Liver (tissue), 10 donors: ENCODE measurements at places on chromosomes 1 and 21. TPM values are rescaled to one million over a fixed set of nuclear protein-coding genes. Genes with fewer than 3 reads are reported as not detected.

- no peaks in the 10 kb centered on the region for H3K27me3 ChIP-seq
- no peak overlapping the region for H3K27ac ChIP-seq
- H3K4me1 ChIP-seq = peaks cover 3% of the 10 kb centered on the region
- no peak overlapping the region for H3K4me3 ChIP-seq
- no peaks in the 10 kb centered on the region for H3K36me3 ChIP-seq
These were observed 34.7 kb upstream of the COL6A2 start for GRCh38 chr21:46063227-46063626.

F13B gene
- 111 TPM for total RNA-seq

DNA sequence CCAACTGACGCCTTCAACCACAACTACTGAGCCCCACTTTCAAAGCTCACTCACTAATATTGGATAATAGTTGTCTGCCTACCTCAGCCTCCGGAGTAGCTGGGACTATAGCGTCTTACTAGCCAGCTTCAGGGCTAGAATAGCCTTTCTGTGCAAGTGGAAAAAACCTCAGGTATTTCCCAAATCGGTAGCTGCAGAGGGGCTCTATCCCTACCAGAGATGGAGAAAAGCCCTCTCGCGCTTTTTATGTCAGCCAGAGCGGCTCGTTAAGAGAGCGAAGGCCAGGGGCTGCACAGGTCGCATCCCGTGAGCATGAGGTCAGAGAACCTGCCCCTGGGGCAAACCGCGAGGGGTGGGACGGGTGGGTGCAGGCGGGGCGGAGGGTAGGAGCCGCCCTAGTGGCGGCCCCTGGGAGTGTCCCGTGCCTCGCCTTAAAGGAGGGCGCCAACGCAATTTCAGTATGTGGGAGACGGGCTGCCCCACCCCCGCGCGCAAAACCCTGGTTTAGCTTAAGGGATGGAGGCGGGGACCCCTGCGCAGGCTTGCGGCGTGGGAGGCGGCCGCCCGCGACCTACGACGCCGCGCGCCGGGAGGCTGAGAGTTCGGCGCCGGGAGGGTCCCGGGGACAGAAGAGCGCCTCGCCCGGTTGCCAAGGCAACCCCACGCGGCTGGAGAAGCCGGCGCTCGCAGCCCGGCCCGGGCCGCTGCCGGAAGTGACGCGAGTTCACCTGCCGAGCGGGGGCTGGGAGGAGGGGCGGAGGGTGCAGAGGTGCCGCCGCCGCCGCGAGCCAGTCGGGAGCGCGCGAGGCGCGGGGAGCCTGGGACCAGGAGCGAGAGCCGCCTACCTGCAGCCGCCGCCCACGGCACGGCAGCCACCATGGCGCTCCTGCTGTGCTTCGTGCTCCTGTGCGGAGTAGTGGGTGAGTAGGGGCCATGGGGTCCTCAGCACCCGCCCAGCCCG lies at the start of gene CXADR:
TSS of gene CXADR (plus strand) at position 791 of the 961 bp plus-strand sequence. CDS start at position 878, 87 bp downstream.
- H3K27me3 ChIP-seq = no peaks in the 10 kb centered on the region
- H3K36me3 ChIP-seq = no peaks in the 10 kb centered on the region
- peak; percentile 83 for DNase-seq

DNA sequence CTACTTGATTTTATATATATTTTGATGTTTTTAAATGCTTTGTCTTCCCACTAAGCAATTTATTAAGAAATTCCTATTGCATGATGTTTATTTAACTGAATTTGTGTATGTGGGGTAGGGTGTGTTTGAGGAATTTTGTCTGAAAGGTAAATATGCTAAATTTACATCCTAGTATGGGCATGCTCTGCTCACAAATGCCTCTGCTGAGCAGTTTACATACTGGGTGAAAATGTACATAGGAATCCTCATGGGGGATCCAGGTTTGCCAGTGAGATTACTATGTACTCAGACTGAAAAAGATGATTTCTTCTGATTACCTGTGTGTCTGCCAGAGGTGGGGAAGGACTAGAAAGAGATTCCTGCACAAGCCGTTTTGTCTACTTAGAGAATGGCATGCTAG lies 126.6 kb downstream of the DISP1 start:
- H3K4me1 ChIP-seq = no peaks in the 10 kb centered on the region
- H3K4me3 ChIP-seq = no peak overlapping the region

DNA sequence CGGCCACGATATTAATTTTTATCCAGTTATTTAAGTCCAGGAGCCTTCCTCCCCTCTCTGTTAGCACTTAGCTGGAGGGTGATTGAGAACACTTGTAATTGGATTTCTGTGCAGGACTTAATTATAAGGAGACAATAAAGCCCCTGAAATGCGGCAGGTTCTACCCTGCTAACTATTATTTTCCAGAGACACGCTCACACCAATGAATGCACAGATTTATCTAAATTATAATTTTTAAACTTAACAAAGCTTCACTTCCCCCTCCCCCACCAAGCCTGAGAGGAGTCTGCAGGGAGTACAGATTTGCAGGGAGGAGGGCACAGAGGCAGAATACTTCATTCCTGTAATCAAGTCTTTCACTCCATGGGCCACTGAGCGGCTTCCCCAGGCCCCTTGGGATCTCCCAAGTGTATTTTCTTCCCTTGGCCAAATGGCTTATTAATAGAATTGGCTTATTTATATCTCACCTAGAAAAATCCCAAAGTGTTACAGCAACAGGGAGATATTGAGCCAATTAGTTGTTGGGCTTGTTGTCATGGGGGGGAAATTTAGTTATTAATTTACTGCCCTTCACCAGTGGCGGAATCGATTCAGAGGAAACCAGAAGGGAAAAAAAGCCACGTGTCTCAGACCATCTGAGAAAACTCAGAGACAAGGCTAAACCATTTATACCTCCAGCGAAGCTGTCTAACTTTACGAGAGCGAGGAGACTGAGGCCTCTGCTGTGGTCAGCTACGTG lies 99.0 kb upstream of the CD34 start:
- H3K27me3 ChIP-seq = no peaks in the 10 kb centered on the region
- H3K36me3 ChIP-seq = no peaks in the 10 kb centered on the region
- H3K4me3 ChIP-seq = no peak overlapping the region
- no peak overlapping the region for H3K27ac ChIP-seq

MYOM3 gene
- total RNA-seq = 0.17 TPM

TIAM1 gene
- total RNA-seq = 7.4 TPM

DNA sequence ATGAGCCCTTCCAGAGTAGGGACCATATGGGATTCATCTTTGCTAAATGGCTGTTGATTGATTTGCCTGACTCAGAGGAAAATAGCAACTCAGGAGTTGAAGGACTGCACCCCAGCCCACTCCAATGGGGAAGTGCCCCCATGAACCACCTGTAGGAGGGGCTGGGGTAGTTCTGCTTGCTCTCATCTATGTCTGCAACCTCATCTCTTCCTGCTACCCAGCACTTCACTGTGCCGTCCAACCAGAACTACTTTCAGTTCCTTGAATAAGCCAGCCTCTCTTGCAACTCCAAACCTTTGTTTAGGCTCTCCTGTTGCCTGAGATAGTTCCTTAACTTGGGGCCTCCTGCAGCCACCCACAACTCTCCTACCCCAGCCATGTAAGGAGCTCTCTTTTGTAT lies 26.6 kb downstream of the BEND5 start:
- H3K27ac ChIP-seq = no peak overlapping the region
- DNase-seq = no peak
- H3K4me3 ChIP-seq = no peak overlapping the region

DNA sequence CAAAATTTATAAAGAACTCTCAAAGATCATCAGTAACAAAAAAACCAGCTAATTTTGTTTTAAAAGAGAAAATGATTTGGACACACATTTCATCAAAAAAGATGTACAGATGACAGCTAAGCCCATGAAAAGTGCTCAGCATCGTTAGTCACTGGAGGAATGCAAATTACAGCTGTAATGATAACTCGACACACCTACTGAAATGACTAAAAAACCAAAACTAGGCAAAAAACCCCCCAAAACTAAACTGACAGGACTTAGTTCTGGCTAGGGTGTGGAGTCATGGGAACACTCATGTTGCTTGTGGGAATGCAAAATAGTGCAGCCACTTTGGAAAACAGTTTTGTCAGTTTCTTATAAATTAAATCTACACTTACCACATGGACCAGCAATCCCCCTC lies 59.5 kb downstream of the CNIH3 start:
- no peaks in the 10 kb centered on the region for H3K36me3 ChIP-seq
- H3K4me3 ChIP-seq = no peak overlapping the region
- H3K4me1 ChIP-seq = no peaks in the 10 kb centered on the region

DNA sequence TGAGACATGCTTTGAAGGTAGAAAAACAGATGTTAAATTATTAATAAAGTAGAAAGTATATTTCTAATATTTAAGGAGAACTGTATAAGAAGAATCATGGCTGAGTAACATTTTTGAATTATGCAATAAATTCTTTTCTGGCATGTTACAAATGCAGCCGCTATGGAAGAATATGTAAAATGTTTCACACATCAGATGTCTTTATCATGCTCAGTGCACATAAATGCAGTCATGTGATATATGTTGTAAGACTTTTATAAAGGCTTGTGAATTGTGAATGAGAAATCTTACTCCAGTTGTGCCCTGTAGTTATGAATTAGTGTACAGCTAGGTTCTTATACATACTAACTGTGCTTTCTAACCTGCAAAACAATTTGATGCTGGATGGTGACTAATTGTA lies 53.5 kb downstream of the LRRC8B start:
- no peaks in the 10 kb centered on the region for H3K36me3 ChIP-seq
- DNase-seq = no peak
- no peak overlapping the region for H3K4me3 ChIP-seq
- no peaks in the 10 kb centered on the region for H3K27me3 ChIP-seq
- no peak overlapping the region for H3K27ac ChIP-seq
- H3K4me1 ChIP-seq = no peaks in the 10 kb centered on the region

- no peak overlapping the region for H3K4me3 ChIP-seq
- no peaks in the 10 kb centered on the region for H3K36me3 ChIP-seq
- H3K27ac ChIP-seq = no peak overlapping the region
- no peaks in the 10 kb centered on the region for H3K4me1 ChIP-seq
- no peaks in the 10 kb centered on the region for H3K27me3 ChIP-seq
These were observed 513.6 kb downstream of the USP25 start for GRCh38 chr21:16243396-16243795.

- H3K27ac ChIP-seq = no peak overlapping the region
- no peak for DNase-seq
- H3K4me3 ChIP-seq = no peak overlapping the region
These were observed 266.8 kb downstream of the VAV3 start for GRCh38 chr1:107698161-107698560.

- no peaks in the 10 kb centered on the region for H3K4me1 ChIP-seq
- H3K27ac ChIP-seq = no peak overlapping the region
- DNase-seq = no peak
- H3K4me3 ChIP-seq = no peak overlapping the region
- no peaks in the 10 kb centered on the region for H3K27me3 ChIP-seq
These were observed 26.3 kb downstream of the USP24 start for GRCh38 chr1:55188909-55189308.

CD58 gene
- total RNA-seq = 10.4 TPM

GRCh38 chr1:209023790-209024189 lies 559.7 kb upstream of the CAMK1G start:
- H3K27me3 ChIP-seq = no peaks in the 10 kb centered on the region
- H3K27ac ChIP-seq = no peak overlapping the region
- no peak for DNase-seq
